ENCODE measurements at places on chromosomes 7 and 10.

DNA sequence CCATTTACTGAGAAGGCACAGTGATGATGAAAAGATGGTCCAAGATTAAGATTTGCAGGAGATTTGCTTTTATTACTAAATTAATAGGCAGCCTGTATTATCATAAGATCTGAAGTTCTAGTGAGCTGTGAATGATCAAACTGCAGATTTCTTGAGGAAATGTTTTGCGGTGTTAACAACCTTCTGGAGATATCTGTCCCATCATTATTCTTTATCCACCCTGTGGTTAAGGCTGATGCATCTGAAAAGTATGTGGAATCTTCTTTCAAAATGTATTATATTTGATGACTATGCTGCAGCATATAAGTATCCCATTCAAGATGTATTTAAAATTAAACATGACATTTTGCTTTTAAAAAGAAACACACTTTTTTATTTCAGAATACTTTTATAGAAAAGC is 150.3 kb downstream of the POLR1F start:
- no peak for DNase-seq

DNA sequence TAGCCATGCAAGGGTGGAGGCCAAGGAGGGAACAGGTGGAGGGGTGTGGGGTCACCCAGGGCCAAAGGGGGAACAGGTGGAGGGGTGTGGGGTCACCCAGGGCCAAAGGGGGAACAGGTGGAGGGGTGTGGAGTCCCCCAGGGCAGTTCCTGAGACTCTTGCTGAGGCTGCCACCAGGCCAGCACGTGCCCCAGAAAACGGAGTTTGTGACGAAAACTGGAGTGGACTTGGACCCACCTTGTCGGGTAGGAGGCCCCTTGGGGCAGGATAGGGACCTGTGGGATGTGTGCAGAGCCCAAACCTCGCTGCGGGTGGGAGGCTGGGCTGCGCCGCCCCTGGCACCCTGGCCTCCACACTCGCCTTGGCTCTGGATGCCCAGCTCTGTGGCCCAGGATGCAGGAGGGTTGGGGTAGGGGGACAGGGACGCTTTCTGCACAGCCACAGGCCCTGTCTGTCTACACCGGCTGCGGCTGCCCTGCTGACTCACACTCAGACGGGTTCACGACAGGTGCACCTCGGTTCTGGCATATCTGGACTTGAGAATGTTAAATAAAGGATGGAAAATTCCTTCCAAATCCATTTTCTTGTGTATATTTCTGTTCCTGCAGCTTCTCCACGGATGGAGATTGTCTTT is 562 bp upstream of the ADGRA1 start:
- DNase-seq: no peak

DNA sequence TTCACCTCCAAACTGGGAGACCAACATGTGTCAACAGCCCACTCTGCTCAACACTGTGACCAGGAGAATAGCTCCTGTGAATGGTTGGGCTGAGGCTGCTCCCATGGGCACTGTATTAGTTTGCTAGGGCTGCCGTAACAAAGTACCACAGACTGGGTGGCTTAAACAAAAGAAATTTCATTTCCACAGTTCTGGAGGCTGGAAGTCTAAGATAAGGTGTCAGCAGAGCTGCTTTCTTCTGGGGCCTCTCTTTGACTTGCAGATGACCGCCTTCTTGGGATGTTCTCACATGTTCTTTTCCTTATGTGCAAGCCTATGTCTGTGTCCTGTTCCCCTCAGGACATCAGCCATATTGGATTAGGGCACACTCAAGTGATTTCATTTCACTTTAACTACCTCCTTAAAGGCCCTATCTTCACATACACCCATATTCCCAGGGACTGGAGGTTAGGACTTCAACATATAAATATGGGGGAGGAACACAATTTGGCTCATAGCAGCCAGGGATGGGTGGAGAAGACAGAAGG is 90.3 kb downstream of the CPED1 start:
- no peak for DNase-seq

DNA sequence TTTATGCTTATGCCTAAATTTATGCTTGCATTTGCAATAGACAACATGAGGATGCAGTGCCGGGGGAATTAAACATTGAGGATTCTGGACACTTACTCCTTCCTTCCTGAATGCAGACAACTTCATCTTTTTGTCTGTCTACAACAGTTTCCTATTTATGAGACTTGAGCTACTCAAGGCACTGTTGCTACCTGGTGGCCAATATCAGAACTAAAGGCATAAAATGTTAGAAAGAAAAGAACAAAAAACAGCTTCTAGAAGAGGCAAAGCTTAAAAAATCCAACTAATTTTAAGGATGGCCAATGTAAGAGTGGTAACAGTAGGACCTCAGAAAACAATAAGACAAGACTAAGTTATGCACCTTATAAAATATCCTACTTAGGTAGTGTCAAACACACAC is 144.5 kb upstream of the PTN start:
- DNase-seq: no peak

- DNase-seq: no peak
Observed at GRCh38 chr7:3951316-3952055, 650.4 kb downstream of the SDK1 start.

- DNase-seq: no peak
Observed at GRCh38 chr7:43531700-43532099, 51.2 kb upstream of the STK17A start.

DNA sequence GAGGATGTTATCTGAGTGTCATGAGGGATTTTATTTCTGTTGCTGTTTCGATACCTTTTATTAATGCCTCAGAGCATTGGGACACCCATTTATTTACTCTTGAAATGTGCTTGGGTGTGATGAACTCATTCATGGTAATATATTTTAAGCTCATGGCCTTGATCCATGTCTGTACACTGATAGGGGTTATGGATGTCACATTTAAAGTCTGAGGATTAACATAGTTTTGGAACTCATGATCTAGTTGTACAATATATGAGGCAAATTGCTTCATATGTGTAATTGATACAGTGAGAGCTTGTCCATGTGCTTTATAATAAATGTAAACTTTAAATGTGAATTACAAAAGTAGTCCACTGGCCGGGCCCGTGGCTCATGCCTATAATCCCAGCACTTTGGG is 23.0 kb upstream of the ZRANB1 start:
- no peak for DNase-seq

GRCh38 chr10:132558516-132559413 is 21.2 kb downstream of the INPP5A start:
- no peak for DNase-seq

All from NCI-H2227 treated with DMSO at 0.1 percent for 48 hours (cell line).